Myocyte (in vitro differentiated cells): ENCODE measurements at places on chromosomes 16 and 17.

- DNase-seq = no peak
These were observed 74.1 kb upstream of the MED13 start for GRCh38 chr17:62139141-62139540.

- DNase-seq = no peak
These were observed 582.7 kb upstream of the PSMD7 start for GRCh38 chr16:73713778-73714495.

GRCh38 chr16:70552675-70553074 lies 29.1 kb downstream of the SF3B3 start:
- DNase-seq = no peak

DNA sequence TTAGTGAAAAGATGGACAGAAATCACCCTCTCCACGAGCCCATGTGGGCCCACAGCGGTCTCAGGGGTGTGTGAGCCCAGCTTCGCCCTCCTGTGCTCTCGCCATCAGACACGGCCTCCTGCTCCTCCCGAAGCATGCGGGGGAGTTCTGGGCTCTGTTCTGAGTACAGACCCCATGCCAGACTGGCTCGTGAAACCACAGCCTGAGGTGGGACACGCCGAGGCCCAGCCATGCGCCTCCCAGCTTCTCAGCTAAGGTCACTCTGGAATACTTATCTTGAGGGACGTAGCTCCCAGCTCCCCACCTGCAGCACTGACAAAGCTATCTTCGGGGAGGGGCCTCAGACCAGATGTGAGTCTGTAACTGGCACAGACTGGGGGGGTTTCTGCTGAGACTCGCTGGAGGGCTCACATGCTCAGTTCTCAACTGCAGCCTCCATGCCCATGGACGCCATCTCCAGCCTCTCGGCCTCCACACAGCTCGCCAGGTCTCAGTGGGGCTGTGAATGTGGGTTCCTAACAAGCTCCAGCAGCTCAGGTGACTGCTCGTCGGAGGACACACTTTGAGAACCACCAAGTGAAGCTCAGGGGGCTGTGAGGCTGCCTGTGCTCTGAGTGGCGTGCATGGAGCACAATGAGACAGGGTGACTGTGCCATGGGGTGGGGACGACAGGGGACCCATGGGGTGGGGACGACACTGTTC lies 95.2 kb downstream of the ZNF778 start:
- no peak for DNase-seq

DNA sequence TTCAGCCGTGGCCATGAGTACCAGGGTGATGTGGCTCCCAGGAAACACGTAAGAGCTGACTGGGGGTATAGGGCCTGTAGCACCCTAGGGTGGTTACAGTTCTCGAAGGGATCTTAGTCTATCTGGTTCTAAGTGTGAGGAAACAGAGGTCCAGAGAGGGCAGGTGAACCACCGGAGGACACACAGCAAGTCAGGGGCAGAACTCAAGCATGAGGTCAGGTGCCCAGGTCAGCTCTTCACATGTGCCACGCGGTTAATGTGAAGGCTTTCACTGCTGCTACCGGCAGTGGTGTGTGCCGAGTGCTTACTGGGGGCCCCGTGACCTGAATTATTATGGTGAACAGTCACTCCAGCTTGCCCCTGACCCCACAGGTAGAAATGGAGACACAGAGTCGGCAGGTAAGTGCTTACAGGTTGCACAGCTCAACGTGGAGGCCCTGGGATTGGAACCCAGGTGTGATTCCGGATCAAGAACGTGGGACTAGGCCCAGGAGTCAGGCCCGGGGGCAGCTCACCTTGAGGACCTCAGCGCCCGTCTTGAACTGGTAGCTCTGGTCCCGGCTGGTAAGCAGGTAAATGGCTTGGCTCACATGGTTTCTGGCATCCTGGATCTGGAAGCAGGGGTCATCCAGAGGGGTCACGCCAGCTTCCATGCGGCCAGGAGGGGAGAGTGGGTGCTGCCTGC lies 3.1 kb downstream of the ROGDI start:
- DNase-seq = no peak

DNA sequence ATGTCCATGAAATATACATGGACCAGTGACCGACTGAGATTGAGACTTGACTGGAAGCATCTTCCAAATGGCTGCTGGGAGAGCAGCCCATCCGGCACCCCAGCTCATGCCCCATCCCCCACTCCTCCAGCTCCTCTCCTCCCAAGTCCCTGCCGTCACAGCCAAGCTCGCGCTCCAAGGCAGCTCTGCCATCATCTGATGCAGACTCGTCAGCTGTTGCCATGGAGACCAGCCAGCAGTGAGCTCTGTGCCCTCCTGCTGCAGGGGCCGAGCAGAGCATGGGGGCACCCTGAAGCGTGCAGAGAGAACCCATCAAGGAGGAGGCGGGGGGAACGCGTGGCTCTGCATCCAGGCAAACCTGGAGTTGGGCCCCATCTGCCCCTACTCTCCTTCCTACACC lies 74.5 kb upstream of the TNRC6C start:
- no peak for DNase-seq

GRCh38 chr17:3678821-3679530 lies 10.4 kb downstream of the EMC6 start:
- DNase-seq = no peak

GRCh38 chr16:920717-921116 lies 50.1 kb downstream of the LMF1 start:
- DNase-seq = peak; percentile 55

- no peak for DNase-seq
These were observed 4.4 kb upstream of the CYB561 start for GRCh38 chr17:63450551-63450950.

- peak; percentile 78 for DNase-seq
These were observed 11.1 kb downstream of the SCN4A start for GRCh38 chr17:63961355-63962212.

DNA sequence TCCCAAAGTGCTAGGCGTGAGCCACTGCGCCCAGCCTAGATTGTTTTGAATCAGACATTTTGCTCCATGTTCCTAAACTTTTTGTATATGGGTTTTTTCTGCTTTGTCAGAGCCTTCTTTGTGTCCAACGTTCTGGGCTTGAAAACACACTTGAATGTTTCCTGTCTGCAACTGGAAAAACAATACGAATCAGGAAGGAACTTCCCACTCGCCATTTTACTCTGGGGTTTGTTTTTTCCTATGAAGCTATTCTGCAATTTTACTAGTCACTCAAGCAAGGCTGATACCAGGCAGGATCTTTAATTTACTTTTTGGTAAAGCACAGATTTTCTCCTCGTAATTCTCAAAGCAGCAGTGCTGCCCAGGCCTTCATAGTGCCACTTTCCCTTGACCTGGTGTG lies 31.6 kb downstream of the ARHGAP17 start:
- DNase-seq = no peak

DNA sequence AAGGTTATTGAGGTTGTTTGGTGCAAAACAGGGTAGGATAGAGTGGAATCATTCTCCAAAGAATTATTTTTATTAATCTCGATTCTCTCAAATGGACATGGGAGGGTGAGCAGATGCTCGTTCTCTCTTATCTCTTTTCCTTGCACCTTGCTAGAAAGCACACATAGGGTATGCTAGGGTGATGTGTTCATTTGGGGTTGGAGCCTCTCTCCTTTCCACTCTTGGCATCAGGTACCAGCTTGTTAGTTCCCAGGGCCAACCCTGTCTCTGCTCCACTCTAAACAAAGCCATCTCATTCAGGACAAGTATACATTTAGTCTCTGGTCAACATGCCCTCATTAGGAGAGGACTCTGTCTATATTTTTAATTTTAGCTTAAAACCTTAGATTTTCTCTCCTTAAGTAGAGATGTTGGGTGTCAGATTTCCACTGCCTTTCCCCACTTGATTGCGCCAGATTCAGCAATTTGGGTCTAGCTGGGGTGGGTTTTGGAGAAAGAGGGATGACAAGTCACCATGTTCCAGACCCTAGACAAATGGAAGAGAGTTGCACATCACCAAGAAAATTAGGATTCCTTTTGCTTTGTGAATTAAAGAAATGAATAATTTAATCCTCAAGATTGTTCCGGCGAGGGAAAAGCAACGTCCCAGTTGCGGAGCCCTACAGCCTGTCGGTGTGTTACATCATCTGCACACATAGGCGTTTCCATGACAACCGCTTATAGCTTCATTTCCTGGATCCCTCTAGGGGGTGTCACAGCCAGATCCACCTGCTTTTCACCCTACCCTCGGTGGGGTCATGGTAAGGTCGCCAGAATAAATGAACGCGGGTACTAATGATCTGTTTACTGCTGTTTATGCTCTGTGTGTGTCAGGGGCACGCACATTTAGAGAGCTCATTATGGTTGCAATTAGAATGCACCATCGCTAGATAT lies 41.6 kb downstream of the SNX11 start:
- no peak for DNase-seq

DNA sequence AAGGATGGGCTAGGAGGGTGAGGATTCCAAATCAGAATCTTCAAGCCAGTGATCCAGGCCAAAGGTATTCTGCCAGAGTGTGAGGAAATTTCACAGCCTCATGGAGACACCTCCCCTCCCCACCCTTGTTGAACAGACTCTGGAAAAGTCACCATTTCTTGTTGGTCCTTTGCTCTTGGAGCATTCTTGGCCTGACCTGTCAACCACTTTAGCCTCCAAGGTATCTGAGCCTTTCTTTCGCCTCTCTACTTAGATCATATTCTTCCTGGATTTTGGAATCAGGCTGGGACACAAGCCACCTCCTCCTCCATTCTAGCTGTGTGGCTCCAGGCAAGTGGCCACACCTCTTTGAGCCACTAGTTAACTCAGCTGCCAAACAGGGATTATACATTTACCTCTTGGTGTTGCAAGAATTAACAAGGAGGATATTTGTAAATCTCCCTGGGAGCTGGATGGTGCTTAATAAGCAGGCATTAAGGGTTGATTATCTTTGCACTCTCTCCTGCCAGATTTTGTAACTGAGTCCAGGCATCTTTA lies 193.5 kb downstream of the WWOX start:
- DNase-seq = no peak

- DNase-seq = peak; percentile 86
These were observed 11.0 kb upstream of the RBFOX1 start for GRCh38 chr16:7321661-7322060.

DNA sequence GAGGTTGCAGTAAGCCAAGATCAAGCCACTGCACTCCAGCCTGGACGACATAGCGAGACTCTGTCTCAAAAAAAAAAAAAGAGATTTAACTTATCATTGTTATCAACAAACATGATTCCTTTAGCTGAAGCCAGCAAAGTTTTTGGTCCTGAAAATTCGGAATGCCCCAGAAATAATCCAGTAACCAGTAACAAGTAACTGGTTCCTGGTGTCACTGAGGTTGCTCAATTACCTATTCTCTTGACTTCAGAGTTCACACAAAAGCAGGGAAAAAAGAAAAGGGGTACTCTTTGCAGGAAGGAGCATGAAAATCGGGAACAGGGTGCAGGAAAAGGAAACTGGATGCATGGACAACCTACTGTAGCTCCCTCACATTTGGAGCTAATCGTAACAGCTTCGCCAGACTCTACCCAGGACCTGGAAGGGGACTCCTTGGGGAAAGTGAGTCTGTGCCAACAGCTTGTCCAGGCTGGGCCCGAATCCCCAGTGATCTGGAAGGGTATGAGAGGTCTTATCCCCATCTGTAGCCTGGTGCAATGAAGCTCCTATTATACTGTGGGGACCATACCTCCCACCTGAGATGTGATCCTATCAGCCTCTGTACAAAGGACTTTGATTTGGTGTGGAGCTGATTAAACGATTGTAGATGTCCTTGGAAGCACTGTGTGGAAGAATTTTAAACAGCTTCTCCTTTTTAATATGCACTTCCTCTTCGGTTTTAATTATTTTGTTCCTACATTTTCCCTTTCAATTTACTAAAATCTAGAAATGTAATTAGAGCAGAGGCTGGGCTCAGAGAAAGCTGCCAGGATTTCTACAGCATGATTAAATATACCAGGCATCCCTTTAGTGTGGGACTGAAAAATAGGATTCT lies 3.4 kb upstream of the SPOP start:
- DNase-seq = no peak

DNA sequence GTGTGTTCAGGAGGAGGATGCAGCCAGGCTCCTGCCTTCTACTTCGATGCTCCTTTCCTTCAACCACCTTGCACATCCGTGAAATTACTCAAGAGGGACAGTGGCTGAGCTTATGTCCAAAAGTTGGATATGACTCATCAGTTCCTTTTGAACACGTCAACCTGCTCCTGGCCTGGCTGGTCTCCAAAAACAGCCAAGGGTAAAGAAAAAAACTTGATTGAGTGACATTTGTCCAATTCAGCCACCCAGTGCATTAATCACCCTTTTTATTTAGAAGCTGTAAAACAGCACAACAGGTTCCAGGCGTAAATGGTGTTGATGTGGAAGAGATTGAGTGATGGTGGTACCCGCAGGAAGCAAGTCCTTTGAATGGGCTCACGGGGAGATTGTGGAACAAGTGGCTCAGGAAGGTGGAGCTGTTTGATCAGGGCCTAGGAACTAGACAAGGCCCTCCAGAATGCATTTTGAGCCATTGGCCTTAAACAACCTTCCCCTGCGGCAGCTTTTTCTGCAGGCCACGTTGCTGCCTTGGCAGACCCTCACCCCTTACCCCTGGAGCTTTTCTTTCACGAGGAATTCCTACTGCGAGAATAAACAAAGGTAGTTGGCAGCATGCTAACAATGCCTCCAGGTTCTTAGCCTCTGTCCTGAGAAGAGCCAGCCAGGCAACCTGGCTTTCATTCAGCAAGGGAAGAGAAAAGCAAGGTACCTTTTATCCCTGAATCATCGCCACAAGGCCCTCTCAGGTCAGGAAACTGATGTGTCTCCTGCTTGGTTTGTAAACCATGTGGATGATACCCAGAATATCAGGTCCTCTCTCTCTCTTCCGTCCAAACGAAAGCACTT lies 173.3 kb upstream of the CACNG5 start:
- DNase-seq = peak; percentile 61

GRCh38 chr17:67712375-67712774 lies 5.4 kb upstream of the NOL11 start:
- no peak for DNase-seq

- DNase-seq = peak; percentile 76
These were observed at the start of gene FCSK for GRCh38 chr16:70454222-70455034. TSS of gene FCSK (plus strand) at chr16:70454595. CDS start at chr16:70463191, 8,596 bp downstream.

DNA sequence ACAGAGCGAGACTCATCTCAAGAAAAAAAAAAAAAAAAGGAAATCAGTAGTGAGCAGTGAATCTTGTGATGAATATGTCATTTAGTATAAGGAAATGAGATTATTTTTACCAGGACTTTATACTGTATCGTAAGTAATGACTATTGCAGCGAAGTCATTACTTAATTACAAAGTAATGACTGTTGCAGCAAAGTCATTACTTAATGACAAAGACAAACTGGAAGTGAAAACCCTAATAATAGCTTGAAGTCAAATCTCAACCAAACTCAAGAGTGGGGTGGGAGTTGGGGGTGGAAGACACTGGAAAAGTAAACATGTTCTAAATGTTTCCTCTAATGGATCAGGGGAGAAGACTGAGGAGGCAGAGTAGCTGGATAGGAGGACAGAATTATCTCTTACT lies 76.5 kb downstream of the ARHGAP44 start:
- DNase-seq = no peak

DNA sequence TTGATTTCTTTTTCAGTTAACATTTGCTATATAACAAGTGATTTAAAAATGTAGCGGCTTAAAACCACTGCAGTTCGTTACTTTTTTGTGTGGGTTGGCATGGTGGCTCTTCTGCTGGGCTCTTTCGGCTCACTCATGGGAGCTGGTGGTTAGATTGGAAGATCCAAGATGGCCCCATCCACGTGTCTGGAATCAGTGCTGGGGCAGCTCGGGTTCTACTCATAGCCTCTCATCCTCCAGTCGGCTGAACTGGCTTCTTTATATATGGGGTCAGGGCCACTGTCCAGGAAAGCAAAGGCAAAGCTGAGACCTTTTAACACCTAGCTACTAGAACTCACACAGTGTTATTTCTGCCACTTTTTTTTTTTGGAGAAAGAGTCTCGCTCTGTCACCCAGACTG lies 73.8 kb downstream of the SNX29 start:
- no peak for DNase-seq
